ENCODE measurements at places on chromosomes 3 and 15.

DNA sequence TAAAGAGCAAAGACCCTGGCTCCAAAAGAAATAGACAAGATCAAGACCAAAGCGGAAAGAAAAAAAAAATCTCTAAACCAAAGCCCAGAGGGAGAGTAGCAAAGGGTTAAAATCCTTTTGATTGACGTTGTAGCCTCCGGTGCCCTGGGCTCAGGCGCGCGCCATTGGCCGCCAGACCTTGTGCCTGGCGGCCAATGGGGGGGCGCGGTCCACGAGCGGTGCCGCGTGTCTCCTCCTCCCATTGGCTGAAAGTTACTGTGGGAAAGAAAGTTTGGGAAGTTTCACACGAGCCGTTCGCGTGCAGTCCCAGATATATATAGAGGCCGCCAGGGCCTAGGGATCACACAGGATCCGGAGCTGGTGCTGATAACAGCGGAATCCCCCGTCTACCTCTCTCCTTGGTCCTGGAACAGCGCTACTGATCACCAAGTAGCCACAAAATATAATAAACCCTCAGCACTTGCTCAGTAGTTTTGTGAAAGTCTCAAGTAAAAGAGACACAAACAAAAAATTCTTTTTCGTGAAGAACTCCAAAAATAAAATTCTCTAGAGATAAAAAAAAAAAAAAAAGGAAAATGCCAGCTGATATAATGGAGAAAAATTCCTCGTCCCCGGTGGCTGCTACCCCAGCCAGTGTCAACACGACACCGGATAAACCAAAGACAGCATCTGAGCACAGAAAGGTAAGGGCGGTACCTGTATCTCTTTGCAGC, at the start of gene HES1:
Gene HES1 (plus strand): TSS at position 343 of the 713 bp plus-strand sequence. CDS start 233 bp downstream, at position 576.
- peak; percentile 19 for DNase-seq

DNA sequence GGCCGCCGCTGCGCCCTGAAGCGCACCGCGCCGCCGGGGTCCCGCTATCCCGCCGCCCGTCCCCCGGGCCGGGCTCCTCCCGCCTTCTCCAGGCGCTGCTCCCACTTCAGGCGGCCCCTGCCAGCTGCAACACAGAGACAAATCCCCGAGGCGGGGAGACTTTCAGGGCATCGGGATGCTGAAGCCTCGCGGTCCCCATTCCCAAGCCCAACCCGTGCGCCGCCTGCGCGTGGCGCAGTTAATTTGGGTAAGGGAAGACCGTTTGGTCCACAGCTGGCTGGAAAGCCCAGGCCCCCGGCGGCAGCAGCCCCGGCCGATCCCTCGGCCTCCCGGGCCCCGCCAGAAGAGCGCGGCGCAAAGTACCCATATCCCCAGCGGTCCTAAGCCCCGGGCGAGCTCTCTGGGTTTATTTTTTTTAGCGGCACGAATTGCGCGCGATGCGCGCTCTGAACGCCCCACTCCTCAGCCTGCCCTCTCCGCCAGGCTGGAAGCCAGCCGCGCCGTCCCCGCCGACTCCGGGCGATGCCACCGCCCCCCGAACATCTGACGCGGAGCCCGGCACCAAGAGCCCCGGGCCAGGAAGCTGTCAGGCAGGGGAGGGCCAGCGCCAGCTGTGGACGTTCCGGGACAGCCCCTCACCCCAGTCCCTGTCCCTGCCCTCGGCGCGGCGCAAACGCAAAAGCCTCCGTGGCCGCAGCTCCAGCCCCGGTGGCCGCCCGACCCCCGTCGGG, 517 bp downstream of the FBN1 start:
- peak; percentile 8 for DNase-seq

- no peak for DNase-seq
These were observed 68.6 kb downstream of the FAM174B start for GRCh38 chr15:92586966-92587365.

- DNase-seq = no peak
These were observed 118.9 kb downstream of the DPH6 start for GRCh38 chr15:35427091-35427490.

DNA sequence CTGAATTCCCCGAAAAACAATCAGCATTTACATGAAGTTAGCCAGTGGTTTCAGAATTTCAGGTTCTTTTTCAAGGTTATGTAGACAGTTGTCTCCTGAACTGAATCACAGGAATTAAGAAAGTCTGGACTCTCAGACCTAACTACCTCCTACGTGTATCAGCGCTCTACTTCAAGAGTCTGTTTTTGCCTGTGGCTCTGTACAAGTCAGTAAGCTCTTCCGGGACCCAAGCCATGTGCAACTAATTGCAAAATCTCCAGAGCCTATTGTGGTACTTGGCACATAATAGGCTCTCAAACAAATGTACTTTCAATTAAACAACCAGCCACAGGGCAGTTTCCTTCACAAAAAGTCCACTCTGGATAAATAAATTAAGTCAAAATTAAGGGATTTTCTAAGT, 414.2 kb downstream of the PDCD6IP start:
- no peak for DNase-seq

DNA sequence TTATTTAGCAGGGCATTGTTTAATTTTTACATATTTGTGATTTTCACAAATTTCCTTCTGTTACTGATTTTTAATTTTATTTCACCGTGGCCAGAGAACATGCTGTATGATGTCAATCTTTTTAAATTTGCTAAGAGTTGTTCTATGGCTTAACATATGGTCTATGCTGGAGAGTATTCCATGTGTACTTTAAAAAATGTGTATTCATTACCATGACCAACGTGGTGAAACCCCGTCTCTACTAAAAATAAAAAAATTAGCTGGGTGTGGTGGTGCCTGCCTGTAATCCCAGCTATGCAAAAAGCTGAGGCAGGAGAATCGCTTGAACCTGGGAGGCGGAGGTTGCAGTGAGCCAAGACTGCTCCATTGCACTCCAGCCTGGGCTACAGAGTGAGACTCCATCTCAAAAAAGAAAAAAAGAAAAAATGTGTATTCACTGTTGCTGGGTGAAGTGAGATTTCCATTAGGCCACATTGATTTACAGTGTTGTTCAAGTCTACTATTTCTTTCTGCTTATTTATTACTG, 258.2 kb downstream of the EDEM1 start:
- no peak for DNase-seq

GRCh38 chr15:90388462-90389380, 679 bp downstream of the IQGAP1 start:
- peak; percentile 55 for DNase-seq

- no peak for DNase-seq
These were observed 2.9 kb upstream of the PSMA4 start for GRCh38 chr15:78537266-78537905.

- DNase-seq = no peak
These were observed 108.1 kb downstream of the USP13 start for GRCh38 chr3:179760944-179761343.

- DNase-seq = peak; percentile 16
These were observed 36.2 kb upstream of the LDHAL6B start for GRCh38 chr15:59170295-59171066.

DNA sequence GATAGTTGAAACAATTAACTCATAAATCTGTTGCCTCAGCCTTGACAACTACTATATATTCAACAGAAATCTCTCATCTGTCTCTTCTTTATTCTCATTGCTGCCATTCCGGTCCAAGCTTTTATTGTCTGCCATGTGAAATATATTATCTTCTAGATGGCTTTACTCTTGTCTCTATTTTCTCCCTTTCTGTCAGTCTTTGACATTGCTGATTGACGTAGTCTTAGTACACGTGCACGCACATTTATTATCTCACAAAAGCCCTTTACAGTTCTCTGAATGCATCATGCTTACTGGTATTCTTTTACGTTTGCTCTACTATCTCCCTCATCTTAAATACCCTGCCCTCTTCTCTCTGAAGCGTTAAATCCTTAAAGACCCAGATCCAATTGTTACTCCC, 5.6 kb downstream of the PDIA3 start:
- no peak for DNase-seq

GRCh38 chr3:52233968-52234367, 5.0 kb downstream of the TWF2 start:
- DNase-seq = no peak

GRCh38 chr15:93102211-93102610, 13.2 kb upstream of the RGMA start:
- DNase-seq = no peak

- DNase-seq = no peak
These were observed 381.8 kb downstream of the NAALADL2 start for GRCh38 chr3:175240921-175241320.

DNA sequence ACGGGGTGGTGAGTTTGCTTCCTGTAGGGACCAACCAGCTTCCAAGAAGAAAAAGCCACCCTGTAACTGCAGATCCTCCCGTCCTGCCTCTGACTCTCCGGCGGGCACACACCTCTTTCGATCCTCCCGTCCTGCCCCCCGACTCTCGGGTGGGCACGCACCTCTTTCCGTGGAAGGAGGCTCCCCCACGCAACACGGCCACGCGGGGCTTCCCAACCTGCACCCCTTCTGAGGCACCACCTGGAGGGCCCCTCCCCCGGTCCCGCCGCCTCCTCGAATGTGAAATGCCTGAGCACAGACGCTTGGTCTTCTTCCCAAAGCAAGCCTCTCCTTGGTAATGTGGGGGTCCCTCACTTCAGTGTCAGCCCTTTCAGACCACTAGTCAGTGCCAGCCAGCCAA, 7.3 kb downstream of the ADAMTS17 start:
- no peak for DNase-seq

- no peak for DNase-seq
These were observed 49.0 kb downstream of the PBRM1 start for GRCh38 chr3:52636673-52637072.

- no peak for DNase-seq
These were observed 571.8 kb downstream of the TUSC7 start for GRCh38 chr3:117281371-117281770.

GRCh38 chr3:59150039-59150438, 100.2 kb upstream of the CFAP20DC start:
- DNase-seq = no peak

- no peak for DNase-seq
These were observed 114.1 kb upstream of the TPM1 start for GRCh38 chr15:62928242-62928999.

DNA sequence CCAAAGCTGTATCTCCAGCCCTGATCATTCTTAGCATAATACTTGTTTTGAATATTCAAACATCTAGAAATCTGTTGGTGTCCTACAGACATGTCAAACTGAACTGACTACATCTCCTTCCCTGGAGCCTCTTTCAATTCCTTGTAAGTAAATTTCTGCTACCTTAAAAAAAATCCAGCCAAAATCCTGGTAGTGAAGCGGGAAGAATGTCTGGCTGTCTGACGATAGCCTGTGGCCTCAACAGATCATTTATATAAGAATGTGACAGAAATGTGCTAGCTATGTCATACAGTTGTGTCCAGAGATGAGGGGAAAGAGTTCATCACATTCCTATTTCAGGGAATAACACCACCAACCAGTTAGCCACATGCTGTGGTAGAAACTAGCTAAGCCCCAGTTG, 18.6 kb upstream of the TM6SF1 start:
- DNase-seq = no peak

- no peak for DNase-seq
These were observed 87.1 kb downstream of the RGMA start for GRCh38 chr15:93001881-93002280.

GRCh38 chr3:40598962-40599361, 74.2 kb downstream of the ZNF621 start:
- no peak for DNase-seq

DNA sequence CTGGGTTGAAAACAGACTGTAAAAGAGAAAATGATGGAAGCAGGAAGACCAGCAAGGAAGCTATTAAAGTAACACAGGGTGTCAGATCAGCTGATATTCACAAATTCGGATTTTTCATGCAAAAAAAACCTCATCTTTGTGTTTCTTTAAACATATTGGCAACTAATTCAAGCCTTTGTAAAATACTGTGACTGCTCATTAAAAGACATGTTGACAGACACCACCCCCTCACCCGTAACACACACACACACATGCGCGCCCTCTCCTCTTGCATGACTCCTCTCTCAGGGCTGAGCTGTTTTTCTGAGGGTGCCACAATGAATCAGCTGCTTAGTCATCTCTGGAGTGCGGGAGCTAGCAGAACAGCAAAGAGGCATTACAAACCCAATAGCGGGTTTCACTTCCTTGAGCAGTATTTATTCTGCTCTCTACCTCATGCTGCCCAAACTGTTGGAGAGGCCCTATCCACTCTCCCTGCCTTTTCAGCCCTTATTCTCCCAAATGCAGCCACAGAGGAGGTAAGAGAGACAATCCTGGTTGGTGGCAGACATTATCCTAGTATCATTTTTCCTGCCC, 35.8 kb upstream of the CCDC80 start:
- DNase-seq = peak; percentile 97

GRCh38 chr15:64355348-64355943, 527 bp downstream of the CSNK1G1 start:
- no peak for DNase-seq

- DNase-seq = no peak
These were observed 49.4 kb downstream of the NFKBIZ start for GRCh38 chr3:101898752-101899169.

- DNase-seq = no peak
These were observed 19.1 kb downstream of the USP3 start for GRCh38 chr15:63523306-63523990.

GRCh38 chr15:69013726-69014406, 629 bp upstream of the NOX5 start:
- DNase-seq = no peak

- no peak for DNase-seq
These were observed 62.9 kb upstream of the ULK4 start for GRCh38 chr3:42024591-42025351.

GRCh38 chr3:140913728-140914127, 27.9 kb upstream of the SLC25A36 start:
- no peak for DNase-seq

DNA sequence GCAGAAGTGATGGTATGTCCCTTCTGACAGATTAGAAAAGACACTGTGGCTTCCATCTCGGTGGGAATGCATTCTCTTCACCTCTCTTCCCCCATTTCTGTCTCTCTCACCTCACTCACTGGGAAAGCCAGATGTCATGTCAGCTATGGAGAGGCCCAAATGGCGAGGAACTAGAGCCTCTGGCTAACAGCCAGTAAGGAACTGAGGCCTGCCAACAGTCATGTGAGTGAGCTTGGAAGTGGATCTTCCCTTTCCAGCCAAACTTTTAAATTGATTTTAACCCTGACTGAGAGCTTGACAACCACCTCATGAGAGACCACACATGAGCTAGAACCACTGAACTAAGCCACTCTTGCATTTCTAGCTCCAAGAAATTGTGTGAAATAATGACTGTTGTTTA, 35.2 kb upstream of the CDAN1 start:
- DNase-seq = no peak

- no peak for DNase-seq
These were observed 31.1 kb downstream of the AGTR1 start for GRCh38 chr3:148728753-148729152.

DNA sequence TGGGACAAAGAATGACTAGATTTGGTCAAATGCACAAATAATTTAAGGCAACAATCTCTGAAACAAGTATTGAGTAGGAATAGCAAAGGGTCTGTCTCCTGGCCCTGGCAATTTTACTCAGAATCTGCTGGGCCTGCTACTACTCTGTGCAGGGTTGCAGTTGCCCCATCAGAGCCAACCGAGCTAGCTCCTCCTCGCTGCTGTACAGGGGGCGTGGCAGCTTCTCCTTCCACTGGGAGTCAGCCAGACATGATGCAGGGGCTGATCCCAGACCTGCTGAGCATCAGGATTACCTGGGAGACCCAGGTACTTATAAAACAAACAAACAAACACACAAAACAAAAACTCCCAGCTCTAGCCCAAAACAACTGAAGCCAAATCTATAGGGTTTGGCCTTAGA, 30.5 kb upstream of the PXYLP1 start:
- no peak for DNase-seq

GRCh38 chr3:184717399-184717983, 5.6 kb upstream of the MAGEF1 start:
- no peak for DNase-seq

- DNase-seq = no peak
These were observed 124.6 kb upstream of the SGO1 start for GRCh38 chr3:20310629-20311028.

Measured in CD4-positive, CD25-positive, alpha-beta regulatory T cell (primary cell).